Stimulated activated CD4-positive, alpha-beta T cell treated with anti-CD3 and anti-CD28 coated beads, Interleukin-15, amount 100 ng/mL, for 1 hour (primary cell): ENCODE measurements at places on chromosomes 3 and 15.

- DNase-seq = no peak
Observed at GRCh38 chr15:40443846-40444245, 3.1 kb downstream of the BAHD1 start.

DNA sequence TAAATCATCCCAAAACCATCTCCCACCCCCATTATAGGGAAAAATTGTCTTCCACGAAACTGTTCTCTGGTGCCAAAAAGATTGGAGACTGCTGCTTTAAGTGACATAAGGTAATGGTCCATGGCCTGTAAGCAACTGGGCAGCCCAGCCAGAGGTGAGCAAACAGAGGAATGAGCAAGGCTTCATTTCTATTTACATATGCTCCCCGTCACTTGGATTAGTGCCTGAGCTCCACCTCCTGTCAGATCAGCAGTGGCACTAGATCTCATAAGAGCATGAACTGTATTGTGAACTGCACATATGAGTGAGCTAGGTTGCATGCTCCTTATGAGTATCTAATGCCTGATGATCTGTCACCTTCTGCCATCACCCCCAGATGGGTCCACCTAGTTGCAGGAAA, 1159.8 kb upstream of the ALCAM start:
- no peak for DNase-seq

GRCh38 chr15:59260090-59260489, 53.4 kb downstream of the LDHAL6B start:
- no peak for DNase-seq

DNA sequence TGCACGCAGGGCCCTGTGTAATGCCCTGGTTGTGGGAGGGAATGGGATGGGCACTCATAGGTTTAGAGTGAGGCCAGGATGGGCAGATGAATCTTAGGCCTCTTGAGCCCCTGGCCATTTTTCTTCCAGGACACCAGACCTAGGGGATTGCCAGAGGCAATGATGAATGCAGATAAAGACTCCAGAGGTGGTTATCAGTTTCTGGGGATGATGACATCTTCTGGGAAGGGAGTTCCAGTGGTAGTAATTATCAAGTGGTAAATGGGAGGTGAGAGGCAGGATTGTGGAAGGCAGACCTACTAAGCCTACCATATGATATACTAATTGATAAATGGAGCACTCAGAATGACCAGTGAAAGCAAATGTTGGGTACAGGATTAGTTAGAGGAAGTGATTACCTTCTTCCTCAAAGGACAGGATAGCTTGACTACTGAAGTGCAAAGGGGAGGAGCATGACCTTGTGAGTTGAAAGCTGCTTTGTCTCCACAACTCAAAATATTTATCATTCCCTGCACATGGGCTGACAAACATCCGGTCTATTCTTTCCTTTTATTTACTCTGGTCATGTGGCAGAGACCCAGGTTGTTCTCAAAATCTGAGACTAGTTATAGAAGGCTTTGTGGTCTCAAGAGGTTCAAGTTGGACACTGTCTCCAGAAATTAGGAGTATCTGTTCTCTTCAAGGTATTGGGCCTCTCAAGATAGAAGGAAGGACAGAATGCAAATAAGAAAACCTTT, 10.2 kb upstream of the MAPK6 start:
- DNase-seq = no peak

DNA sequence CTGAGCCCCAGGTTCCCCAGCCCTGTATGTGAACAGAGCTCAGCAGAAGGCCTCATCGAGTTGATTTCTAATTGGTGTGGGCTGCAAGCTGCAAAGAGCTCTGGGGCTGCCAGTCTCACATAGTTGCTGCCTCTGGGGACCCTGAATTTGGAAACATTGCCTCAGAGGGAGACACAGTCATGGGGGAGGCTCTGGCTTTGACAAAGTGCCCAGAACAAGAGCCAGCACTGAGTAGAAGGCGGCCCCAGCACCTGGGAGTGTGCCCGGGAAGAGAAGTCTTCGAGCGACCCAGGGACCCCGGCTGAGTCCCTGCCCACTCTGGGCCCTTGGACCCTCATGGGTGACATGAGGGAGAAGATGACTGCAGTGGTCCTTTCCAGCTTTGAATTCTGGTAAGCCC, 7.3 kb downstream of the NTRK3 start:
- no peak for DNase-seq

DNA sequence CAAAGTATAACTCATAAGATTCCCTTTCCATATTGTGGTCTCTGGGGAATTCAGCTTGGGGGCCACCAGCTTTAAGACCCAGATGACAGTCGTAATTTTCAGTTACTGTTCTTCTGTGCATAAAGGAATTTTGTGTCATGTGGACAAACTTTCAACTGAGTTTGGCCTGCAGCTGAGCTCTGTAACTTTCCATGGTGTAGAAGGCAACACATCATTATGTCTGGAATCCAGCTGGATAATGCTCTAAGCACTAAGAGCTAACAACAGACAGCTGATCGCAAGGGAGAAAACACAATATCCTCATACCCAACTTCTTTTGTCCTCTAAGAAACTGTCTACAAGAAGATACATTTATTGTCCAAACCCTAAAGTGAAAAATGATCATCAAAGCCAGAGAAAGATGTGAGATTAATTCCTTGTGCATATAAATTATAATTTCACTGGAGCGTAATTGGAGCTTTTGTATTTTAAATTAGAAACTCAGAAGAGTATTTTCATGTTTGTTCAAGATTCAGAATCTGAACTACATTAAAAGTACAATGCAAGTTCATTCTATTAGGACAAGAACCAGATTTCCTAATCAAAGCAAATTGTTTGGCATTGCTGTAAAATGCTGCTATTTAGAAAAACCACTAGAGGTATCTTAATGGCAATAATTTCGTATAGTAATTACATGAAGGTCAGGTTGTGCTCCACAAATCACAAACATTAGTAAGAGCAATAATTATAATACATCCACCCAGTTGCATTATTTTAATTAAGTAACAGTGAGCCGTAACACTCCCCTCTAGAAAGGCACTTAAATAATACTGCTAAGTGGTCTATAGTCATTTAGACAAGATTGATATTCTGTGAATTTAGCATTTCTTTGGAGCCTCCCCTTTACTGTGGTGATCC, 218.8 kb downstream of the ATP8B4 start:
- no peak for DNase-seq

DNA sequence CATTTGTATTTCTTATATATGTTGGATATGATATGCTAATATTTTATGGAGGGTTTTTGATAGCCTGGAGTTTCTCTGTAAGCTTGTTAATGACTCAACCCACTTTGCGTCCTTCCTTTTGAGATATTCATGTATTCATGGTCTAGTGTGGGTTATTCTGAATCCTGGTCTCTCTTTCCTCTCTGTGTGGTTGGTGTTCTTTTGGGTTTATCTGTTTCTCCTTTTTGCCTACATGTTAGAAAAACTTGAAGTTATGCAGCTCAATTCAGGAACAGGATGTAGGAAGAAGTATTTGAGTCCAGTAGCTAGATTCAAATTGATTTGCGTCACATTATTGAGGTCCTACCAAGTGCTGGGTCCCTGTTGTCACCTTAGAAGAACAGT, 28.1 kb downstream of the CMTM7 start:
- no peak for DNase-seq

GRCh38 chr3:120496278-120497002, 45.6 kb upstream of the FSTL1 start:
- DNase-seq = no peak

DNA sequence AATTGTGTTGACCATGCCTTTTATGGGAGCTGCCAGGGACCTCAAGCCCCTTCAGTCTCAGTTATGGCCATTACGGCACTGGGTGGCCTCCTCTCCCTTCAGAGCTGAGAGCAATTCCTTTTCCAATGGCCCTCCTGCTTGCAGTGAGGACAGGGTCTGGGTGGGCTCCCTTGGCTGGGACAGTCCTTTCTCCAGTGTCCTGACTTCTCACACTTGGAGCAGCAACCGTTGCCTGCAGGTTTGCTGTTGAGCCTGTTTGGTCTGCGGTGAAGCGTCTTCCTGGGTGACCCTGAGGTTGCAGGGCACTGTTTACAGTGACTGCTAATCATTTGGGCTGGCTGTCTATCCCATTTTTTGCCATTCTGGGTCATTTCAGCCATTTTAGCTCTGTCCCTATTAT, 3.5 kb upstream of the CCDC80 start:
- DNase-seq = no peak

DNA sequence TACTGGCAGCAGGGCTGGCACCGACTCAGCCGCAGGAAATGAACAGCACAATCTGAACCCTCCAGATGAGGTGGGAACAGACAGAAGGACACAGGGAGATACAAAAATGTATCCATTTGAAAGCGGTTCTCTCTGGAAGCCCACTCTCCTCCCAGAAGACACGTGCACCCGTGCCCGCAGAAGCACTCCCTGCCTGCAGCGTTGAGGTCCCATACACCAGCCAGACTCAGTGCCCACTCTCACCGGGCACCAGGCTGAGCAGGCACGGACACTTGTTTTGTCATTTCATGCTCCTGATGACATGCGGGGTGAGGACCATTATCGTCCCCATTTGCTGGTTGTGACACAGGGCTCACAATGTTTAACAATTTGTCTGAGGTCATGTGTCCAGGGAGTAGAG, 297.4 kb upstream of the TLE3 start:
- DNase-seq = no peak

DNA sequence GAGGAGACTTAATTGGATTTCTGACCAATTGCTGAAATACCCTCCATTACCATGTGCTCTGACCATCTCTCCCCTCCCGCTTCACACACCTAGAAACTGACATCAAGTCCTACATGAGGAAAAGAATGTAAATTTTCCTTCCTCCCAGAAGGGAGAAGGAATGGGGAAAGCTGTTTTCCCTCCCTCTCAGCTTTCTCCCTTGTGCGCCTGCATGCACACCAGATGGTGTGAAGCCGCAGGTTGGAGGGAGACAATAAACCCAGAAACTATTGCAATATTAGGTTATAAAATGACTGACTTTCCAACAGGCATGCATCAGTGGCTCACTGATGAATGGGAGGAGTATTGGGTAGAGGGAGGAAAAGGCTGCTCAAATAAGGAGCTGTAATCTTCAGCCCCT, 50.9 kb downstream of the MB21D2 start:
- no peak for DNase-seq

GRCh38 chr3:147615035-147615434, 205.9 kb downstream of the ZIC1 start:
- no peak for DNase-seq

DNA sequence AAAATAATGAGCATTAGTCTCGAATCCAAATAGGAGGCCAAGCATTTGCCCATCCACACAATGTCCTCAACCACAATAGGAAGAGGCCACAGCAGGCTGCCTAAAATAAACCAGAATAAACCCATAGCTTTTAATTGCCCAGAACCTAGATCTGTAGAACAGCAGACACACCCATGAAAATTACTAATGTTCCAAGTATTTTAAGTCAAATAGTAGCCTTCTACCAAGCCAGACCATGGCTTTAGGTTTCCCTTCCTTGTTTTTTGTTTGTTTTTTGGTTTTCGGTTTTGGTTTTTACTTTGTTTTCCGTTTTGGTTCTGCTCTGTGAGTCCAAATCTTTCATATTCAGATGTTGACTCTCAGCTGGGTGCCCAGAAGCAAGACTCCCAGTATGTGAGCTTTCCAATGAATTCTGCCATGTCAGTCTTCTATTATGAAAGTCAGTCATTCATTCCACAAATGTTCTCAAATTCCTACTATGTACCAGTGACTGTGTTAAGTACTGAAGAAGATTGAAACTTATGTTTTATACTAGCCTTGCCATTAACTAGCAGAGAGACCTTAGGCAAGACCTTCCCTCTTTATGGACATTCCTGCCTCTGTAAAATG, 57.8 kb upstream of the BOC start:
- DNase-seq = no peak

DNA sequence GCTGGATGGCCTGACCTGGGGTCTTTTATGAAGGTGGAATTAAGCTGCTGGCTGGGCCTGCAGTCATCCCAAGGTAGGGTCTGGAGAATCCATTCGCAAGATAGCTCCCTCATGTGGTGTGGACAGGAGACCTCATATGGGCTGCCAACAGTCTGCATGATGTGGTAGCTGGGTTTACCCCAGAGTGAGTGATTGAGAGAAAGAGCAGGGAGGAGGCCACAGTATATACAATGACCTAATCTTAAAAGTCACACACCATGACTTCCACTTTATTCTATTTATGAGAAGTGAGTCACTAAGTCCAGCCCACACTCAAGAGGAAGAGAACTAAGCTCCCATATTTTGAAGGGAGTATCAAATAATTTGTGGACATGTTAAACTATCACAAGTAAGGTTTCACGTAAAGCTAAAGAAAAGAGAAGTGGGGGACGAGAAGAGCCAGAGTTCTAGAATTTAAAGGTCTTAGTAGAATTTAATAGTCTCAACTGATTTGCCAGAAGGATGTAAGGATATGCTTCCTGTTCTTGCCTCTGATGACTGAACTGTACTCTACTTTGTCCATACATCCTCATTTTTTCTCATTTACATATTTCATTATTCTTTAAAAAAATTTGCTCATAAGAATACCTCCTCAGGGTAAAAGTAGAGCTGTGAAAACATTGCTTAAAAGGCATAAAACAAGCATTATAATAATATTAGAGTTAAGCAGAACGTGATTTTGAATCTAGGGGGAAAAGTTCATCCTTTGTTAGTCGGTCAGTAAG, 184.4 kb downstream of the PEX5L start:
- no peak for DNase-seq

DNA sequence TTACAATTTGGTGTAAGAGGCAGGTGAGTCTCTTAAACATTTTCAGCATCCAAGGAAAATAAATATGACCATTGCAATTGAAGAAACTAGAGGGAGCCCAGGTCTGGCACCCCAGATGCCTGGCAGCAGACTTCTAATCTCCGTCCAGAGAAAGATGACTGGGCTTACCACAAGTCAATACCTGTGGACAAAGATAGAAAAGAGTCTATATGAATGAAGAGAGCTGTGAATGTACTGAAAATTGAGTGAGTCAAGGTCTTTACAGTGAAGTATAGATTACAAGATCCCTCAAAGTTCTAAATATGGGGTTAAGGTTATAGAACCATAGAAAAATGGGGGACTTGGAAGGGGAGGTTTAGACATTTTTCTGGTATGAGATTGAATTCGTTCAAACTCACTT, 827.4 kb upstream of the NR2F2 start:
- DNase-seq = no peak

- DNase-seq = no peak
Observed at GRCh38 chr3:145776782-145777408, 384.1 kb downstream of the PLOD2 start.

DNA sequence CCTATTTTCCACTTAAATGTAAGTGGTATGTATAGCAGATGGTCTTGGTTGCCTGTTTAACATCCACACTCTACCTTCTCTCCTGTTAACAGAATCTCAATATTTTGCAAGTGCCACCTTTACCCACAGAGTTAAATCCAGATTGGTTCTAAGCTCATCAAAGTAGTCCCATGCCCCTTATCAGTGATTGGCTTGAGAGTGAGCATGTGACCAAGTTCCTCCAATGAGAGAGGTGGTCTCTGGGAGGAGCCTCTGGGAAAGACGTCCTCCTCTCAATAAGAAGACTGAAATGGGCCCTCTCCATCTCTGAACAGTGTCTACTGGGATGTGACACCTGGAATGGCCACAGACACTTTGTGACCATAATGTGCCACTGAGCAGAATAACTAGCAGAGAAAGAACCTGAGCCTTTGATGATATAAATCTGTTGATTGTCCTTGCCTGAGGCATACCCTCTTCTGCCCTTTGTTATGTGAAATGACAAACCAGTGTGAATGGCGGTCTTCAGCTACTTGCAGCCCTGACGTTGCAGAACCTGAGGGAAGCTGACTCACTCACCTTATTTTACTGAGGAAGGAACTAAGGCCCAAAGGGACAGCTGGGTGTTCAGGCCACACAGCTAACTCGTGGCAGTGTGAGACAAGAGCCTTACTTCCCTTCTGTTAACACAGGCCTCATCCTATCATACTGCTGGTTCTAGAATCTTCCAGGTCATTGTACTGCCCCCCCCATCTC, 42.4 kb upstream of the LARS2 start:
- no peak for DNase-seq

GRCh38 chr3:135155228-135155627, 360.2 kb downstream of the EPHB1 start:
- no peak for DNase-seq
